ENCODE measurements at places on chromosomes 6 and 20. TPM values are rescaled to one million over a fixed set of nuclear protein-coding genes. Genes with fewer than 3 reads are reported as not detected.

- DNase-seq = no peak
These were observed 24.4 kb downstream of the FOXQ1 start for GRCh38 chr6:1336246-1336843.

- DNase-seq = no peak
These were observed 100.4 kb upstream of the NAA20 start for GRCh38 chr20:19916531-19917485.

DNA sequence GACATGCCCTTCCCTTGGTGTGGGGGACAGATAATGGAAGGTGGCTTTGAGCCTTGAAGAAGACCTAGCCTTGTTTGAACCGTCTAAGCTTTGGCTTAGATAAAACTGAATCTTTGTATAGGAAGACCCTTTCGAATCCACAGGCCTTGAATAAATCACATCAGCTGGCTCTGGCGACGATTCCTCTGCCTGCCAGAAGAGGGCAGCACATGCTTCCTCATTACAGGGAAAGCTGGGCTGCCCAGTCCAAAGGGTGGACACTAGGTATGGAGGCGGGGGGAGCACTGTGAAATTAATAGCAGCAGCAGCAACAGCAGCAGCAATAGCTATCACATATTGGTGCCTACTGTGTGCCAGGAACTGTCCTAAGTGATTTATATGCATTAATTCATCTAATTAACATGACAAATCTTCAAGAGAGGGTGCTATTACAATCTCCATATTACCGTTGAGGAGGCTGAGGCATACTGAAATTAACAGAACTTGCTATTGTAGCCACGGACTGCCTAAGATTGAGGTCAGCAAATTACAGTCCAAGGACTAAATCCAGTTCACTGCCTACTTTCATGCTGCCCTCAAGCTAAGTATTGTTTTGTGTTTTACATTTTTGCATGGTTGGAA is 85.1 kb downstream of the CLIC5 start:
- DNase-seq = peak; percentile 31

DNA sequence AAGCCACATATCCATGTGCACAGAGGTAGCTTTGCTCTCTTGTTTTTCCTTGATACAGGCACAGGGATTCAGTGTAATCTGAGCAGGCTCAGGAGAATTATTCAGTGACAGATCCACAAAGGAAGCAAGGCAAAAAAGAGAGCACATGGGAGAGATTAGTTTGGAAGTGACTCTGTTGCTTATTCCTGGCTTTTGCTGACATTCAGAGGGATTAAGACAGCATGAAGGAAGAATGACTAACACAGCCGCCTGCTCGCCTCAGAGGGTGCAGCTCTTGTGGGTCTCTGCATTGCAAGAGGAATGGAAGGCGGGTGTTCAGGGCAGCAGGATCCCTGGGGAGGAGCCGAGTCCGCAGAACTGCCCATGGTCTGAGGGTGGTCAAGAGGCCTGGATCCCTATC is 203.4 kb upstream of the KCNQ5 start:
- DNase-seq = no peak

DNA sequence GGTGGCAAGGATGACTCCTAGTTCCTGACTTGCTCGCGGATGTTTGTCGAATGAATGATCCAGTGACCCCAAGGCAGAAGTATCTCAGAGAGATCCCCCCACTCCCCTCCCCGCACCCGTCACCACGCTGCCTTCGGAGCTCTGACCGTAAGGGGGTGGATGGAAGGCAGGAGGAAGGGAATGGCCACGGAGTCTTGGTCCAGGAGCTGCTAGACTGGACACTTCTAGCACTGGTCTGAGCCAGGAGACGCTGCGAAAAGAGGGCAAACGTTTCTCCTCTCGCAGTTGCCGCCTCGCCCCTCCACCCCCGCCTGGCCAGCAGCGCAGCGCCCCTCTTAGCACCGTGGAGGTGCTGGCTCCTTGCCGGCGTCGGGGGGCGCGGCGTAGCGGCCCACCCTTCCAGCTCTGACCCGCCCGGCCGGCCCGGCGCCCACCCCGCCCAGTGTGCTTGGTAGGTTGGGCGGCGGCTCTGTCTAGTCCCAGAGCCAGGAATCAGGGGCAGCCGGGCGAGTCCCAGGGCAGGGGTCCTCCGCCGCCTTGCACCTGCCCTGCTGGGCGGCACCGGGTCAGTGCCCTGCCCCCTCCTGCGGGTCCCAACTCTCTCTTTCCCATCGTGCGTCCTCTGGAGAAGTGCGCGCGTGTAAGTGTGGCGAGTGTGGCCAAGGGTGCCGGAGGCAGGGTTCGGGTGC is 2.4 kb upstream of the DBNDD2 start:
- DNase-seq = no peak

- no peak for DNase-seq
These were observed 50.8 kb downstream of the CD109 start for GRCh38 chr6:73746787-73747186.

DNA sequence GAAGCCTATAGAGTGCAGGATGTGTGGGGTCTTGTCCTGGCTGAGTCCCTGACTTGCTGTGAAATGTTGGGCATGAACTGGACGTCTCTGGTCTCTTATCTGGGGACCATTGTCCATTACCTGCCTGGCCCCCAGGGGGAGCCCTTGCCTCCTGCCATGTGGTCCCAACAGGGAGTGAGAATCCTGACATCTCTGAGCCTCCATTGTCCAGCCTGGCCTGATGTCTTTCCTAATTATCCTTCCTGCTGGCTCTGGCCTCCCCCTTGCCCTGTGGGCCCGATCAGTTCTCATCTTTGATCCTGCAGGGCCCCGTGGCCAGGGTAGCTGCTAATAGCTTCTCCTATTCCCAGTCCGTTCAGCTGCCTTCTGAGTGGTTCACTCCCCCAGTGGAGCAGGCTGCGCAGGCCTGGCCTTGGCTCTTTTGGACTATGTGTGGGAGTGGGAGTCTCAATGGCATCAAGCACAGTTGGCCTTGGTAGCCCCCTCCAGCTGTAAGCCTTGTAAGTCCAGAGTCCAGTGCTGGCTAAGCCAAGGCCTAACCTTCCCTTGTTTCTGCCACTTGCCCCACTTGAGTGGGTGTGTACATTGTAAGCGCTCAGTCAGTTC is 77.9 kb upstream of the RALY start:
- peak; percentile 36 for DNase-seq

The ADGRF5 gene
- not detected for total RNA-seq

The SPTLC3 gene
- total RNA-seq = 0.54 TPM

The DEFB124 gene
- not detected for total RNA-seq

The MCUR1 gene
- 9.8 TPM for total RNA-seq
